Stimulated activated CD8-positive, alpha-beta memory T cell treated with anti-CD3 and anti-CD28 coated beads, Interleukin-4, amount 100 ng/mL, for 4 hours (primary cell): ENCODE measurements at places on chromosomes 11 and 22.

DNA sequence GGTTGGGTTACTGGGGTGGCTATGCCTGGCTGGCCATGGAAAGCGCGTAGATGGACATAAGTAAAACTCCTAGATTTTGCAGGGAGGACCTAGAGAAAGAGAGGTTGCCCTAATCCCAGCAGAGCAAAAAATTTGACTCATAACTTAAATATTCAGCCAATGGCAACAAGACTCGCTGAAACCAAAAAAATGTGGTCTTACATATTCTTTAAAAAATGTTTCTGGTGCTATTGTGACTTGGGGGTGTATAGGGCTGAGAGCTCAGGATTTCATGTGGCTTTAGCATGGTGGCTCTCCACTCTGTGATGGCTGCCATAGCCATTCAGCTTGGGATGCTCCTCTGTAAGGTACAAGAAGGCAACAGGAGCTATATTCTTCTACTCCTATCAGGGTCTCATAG is 27.2 kb upstream of the PDGFD start:
- DNase-seq, result no peak

- DNase-seq, result no peak
These were observed 18.0 kb upstream of the E2F8 start for GRCh38 chr11:19258641-19259230.

- no peak for DNase-seq
These were observed 162.4 kb downstream of the SOX6 start for GRCh38 chr11:16193897-16194381.

- no peak for DNase-seq
These were observed 90.4 kb downstream of the RELT start for GRCh38 chr11:73466643-73467042.

GRCh38 chr11:35210876-35211546 is 72.0 kb downstream of the CD44 start:
- no peak for DNase-seq

- DNase-seq, result no peak
These were observed 13.5 kb upstream of the MRGPRD start for GRCh38 chr11:68994161-68994893.

GRCh38 chr22:16818538-16818937 is 6.7 kb downstream of the XKR3 start:
- no peak for DNase-seq

DNA sequence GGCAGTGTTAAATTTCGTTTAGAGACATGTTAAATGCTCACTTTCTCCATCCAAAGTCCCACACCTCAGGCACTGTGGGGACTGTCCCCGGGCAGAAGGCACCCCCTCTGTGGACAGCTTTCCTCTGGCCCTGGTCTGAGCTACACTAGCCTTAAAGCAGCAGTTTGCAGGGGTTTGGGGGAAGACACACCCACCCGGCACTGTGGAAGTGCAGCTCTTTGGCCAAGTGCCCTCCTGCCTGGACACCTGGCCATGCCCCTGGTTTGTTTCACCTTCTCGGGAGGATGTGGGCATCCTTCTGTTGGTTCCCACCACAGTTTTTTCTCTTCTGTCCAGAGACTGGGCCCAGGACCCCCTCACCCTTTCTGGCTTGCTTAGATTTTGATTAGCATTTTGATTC is 1254.7 kb downstream of the BRD1 start:
- no peak for DNase-seq

DNA sequence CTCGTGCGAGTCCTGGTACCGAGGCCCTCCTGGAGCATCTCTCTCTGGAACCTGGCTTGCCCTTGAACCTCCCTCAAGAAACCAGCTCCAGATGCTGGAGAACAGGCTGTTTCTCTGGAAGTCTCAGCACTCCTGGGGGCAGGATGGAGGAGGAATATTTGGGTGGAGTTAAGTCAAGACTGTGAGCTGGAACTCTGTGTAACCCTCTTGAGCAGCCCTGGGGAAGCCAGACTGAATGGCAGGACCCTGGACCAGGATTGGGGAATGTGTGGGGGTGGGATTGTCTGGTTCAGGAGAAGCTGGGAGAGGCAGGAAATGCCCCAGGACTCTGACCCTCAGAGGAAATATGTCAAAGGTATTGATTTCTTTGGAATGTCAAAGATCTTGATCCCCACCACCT is 7.7 kb downstream of the CREB3L1 start:
- no peak for DNase-seq

DNA sequence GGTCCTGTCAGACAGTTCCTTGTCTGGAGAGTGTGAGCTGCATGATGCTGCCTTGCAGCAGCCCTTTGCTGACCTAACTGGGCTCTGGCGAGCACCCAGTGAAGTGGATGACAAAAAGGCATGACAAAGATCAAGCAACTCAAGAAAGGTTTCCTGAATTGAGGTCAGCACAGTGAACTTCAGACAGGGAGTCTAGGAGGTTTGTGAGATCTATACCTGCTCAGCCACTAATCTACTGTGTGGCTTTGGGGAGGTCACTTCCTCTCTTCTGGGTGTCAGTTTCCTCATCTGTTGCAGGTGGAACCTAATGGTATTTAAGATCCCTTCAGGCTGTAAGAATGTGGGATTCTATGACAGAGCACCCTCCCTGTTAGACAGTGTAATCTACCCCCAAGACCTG is 213.9 kb upstream of the NARS2 start:
- DNase-seq, result no peak

GRCh38 chr22:30573594-30574094 is 821 bp downstream of the GAL3ST1 start:
- no peak for DNase-seq
